A549 treated with DMSO at 1 μM for 4 hours (cell line): ENCODE measurements at places on chromosomes 11 and 22. TPM values are rescaled to one million over a fixed set of nuclear protein-coding genes. Genes with fewer than 3 reads are reported as not detected.

Gene PIH1D2
- 0.58 to 1.7 TPM (median 0.99 TPM) in 5 replicates for total RNA-seq

Gene MYO18B
- total RNA-seq, result 0.01 to 0.04 TPM (median 0.02 TPM) in 3 of 5 replicates, not detected in the others

Gene SCN4B
- 0.02 to 0.06 TPM (median 0.05 TPM) in 5 replicates for total RNA-seq

Gene OR5P2
- not detected in 5 replicates for total RNA-seq

Gene PARVG
- not detected in 5 replicates for total RNA-seq

Gene C22orf31
- not detected in 5 replicates for total RNA-seq

Gene SLC15A3
- not detected in 5 replicates for total RNA-seq

Gene LRRC56
- total RNA-seq, result 0.40 to 0.70 TPM (median 0.55 TPM) in 5 replicates

Gene CLTCL1
- 4.6 to 6.0 TPM (median 5.4 TPM) in 5 replicates for total RNA-seq

Gene CARD18
- not detected in 5 replicates for total RNA-seq

Gene FKBP2
- total RNA-seq, result 113 to 138 TPM (median 124 TPM) in 5 replicates

Gene DLG2
- 0.17 to 0.50 TPM (median 0.26 TPM) in 5 replicates for total RNA-seq

Gene OR52E6
- total RNA-seq, result not detected in 5 replicates

Gene YPEL4
- total RNA-seq, result 0.17 to 0.51 TPM (median 0.34 TPM) in 5 replicates

Gene RIBC2
- total RNA-seq, result 2.3 to 3.2 TPM (median 2.7 TPM) in 5 replicates

Gene MS4A8
- total RNA-seq, result not detected in 5 replicates

Gene TPBGL
- 0.21 to 0.35 TPM (median 0.24 TPM) in 5 replicates for total RNA-seq

Gene CAPN5
- 7.1 to 10.3 TPM (median 8.5 TPM) in 5 replicates for total RNA-seq

Gene TAGLN
- 58.4 to 157 TPM (median 104 TPM) in 5 replicates for total RNA-seq

Gene FIBIN
- not detected in 5 replicates for total RNA-seq

Gene CD248
- not detected in 5 replicates for total RNA-seq

Gene BCO2
- total RNA-seq, result 0.70 to 1.0 TPM (median 0.93 TPM) in 5 replicates

Gene SUN2
- 30.3 to 38.3 TPM (median 33.6 TPM) in 5 replicates for total RNA-seq

Gene MUC15
- total RNA-seq, result not detected in 5 replicates

Gene NFRKB
- total RNA-seq, result 12.4 to 15.8 TPM (median 14.0 TPM) in 5 replicates

Gene CELSR1
- total RNA-seq, result 26.2 to 29.4 TPM (median 26.5 TPM) in 5 replicates

Gene IL17REL
- total RNA-seq, result 0.03 to 0.04 TPM (median 0.03 TPM) in 3 of 5 replicates, not detected in the others

Gene DDX25
- total RNA-seq, result 0.04 to 0.32 TPM (median 0.06 TPM) in 3 of 5 replicates, not detected in the others

Gene OR51B2
- not detected in 5 replicates for total RNA-seq

Gene HBG2
- not detected in 5 replicates for total RNA-seq

Gene CARNS1
- 0.14 to 0.53 TPM (median 0.18 TPM) in 5 replicates for total RNA-seq

Gene SYT13
- 8.3 to 10.5 TPM (median 8.9 TPM) in 5 replicates for total RNA-seq

Gene GSTT2B
- total RNA-seq, result 0.17 to 0.54 TPM (median 0.26 TPM) in 5 replicates

Gene SPDYC
- total RNA-seq, result not detected in 5 replicates

Gene GNG3
- total RNA-seq, result not detected in 5 replicates

Gene CD82
- total RNA-seq, result 4.4 to 9.6 TPM (median 8.1 TPM) in 5 replicates
